ENCODE measurements at places on chromosomes 4 and X.

- no peak for DNase-seq
Measured at GRCh38 chr4:82930848-82931755, 30.6 kb downstream of the THAP9 start.

GRCh38 chr4:116358633-116359222 lies 726.6 kb downstream of the TRAM1L1 start:
- DNase-seq, result no peak

- no peak for DNase-seq
Measured at GRCh38 chr4:101027721-101028120, 319.6 kb downstream of the PPP3CA start.

GRCh38 chr4:4838936-4839810 lies 20.3 kb upstream of the MSX1 start:
- DNase-seq, result no peak

- DNase-seq, result no peak
Measured at GRCh38 chr4:13635286-13635799, 7.8 kb upstream of the BOD1L1 start.

Data from stimulated activated CD4-positive, alpha-beta T cell treated with anti-CD3 and anti-CD28 coated beads, TNF-alpha, amount 100 ng/mL, for 4 hours (primary cell).